ENCODE measurements at places on chromosomes 7 and 10.

DNA sequence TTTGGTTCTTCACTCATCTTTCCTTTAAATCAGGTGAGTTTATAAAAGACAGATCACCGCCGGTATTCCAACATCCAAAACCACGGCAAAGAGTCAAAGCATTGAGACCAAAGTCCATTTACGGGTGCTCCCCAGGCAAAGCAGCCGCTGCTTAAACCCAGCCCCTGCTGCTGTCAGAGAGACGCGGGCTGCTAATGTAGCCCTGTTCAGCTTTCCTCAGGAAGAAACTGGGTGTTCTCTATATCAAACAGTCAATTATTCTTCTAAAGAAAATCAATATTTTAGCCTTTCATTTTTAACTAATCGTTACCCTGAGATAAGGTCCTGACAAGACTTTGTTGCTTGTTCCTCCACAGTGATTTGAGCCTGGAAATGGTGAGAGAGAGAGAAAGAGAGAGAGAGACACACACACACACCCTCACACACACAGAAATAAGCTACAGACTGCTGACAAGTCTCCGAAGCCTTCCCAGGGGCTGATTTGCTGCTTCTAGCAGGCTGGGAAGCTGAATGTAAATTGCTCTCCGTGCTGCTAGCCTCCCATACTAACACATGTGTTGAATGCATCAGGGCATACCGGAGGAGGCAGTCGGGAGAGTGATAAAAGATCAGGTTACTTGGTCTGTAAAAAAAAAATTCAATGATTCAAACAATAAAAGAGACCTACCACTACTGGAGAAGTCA is 183.0 kb upstream of the ANK3 start:
- DNase-seq: peak; percentile 53

GRCh38 chr7:27560706-27561235 is 101.9 kb downstream of the HIBADH start:
- DNase-seq: no peak

GRCh38 chr7:7761340-7761973 is 43.0 kb upstream of the RPA3 start:
- DNase-seq: no peak

- DNase-seq: no peak
Observed at GRCh38 chr10:88190123-88190522, 326.7 kb downstream of the PTEN start.

DNA sequence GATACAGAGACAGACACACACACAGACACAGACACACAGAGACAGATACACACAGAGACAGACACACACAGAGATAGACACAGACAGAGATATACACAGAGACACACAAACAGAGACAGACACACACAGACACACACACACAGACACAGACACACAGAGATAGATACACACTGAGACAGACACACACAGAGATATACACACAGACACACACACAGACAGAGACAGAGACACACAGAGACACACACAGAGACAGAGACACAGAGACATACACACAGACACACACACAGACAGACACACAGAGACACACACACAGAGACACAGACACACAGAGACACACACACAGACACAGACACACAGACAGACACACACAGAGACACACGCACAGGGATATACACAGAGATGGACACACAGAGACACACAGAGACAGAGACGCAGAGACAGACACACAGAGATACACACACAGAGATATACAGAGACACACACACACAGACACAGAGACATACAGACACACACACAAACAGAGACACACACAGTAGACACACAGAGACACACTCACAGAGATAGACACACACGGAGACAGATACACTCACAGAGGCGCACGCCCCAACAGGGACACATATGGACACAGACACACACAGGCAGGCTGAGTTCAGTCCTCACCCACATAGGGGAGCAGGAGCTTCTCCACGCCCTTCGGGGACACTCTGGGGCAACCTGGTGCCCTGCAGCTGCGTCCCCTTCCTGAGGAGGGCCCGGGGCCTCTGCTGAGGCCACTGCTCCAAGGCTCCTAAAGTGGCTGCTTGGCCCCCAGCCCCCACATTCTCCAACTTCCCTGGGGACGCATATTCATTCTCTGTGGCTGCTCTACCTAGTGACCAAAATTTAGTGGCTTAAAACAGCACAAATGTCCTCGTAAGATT is 10.3 kb upstream of the PPP2R2D start:
- no peak for DNase-seq

GRCh38 chr10:59332581-59332980 is 29.8 kb downstream of the FAM13C start:
- no peak for DNase-seq

GRCh38 chr7:95045236-95045923 is 138.0 kb downstream of the PPP1R9A start:
- DNase-seq: no peak
